ENCODE measurements at places on chromosomes 11 and 22.
A peak's percentile ranks its signal among the peaks of the same experiment; 100 is the strongest.

DNA sequence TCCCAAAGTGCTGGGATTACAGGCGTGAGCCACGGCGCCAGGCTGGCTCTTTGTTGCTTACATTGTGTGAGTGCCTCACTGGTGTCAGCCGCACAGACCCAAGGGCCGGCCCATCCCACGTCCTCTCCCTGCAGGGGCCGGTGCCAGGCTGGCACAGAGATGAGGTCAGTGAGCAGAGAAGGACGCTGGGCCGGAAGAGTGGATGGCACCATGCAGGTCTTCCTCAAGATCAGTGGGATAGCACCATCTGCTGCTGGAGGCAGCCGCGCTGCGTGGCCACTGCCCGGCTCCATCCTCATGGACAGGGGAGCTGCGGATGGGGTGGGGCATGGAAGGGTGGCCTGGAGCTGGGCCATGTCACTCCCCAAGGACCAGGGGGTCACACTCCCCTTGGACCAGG lies 22.0 kb upstream of the FGF4 start:
- DNase-seq = no peak

- DNase-seq = no peak
These were observed 33.2 kb upstream of the LMO1 start for GRCh38 chr11:8296872-8297271.

DNA sequence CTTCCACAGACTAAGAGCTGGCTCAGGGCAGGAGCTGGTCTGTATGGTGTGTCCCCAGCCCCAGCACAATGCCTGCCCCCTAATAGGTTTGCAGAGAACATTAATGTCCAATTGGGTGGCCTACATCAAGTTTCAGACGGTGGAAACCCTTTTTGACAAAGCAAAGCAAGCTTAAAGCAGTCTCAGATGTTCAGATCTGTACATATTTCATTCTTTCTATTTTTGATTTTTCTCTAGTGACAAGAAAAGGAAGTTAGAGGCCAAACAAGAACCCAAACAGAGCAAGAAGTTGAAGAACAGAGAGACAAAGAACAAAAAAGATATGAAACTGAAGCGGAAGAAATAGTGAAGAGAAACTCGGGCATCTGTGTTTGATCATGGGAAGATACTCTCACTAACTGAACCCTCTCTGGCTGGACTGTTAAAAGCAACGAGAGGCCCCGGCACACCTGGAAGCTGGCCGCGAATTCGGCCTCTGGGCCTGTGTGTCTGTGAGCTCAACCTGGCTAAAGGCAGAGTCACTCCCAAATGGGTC lies 40.5 kb downstream of the NAT10 start:
- no peak for DNase-seq

DNA sequence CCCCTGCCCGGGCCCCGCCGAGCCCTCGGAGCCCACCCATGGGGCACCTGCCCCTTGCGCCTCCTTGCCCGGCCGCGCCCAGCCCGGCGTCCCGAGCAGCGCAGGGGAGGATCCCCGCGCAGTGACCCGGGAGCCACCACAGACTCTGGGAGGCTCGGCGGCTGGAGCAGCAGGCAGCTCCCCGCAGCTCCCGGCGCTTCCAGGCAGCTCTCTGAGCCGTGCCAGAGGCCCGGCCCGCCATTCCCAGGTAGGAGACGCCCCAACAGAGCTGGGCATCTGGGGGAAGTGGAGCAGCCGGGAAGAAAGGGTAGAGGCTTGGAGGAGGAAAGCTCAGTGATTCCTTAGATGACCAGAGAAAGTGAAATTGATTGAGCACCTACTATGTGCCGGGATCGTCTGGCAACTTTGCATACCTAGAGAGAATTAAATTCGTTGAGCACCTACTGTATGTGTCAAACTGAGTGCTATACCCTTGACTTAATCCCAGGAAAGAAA lies 670 bp downstream of the RASD2 start:
- DNase-seq = peak; percentile 55

GRCh38 chr11:67306769-67307544 lies 3.6 kb downstream of the SSH3 start:
- no peak for DNase-seq

GRCh38 chr11:83702796-83703195 lies 416.6 kb upstream of the CCDC90B start:
- no peak for DNase-seq

DNA sequence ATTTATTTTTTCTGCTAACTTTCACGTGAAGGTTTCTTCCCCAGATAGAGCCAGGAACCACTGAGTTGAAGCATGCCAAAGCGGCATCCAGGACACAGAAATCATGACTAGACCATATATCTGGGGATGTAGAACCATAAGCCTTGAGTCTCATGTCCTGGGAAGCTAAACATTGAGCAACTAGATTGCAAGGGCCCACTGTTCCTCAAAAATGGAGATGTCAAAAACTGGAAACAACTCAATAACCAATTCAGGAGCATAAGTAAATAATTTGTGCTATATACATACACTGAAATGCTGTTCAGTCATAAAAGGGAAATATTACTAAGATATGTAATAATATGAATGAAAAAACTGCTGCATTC lies 29.0 kb upstream of the CARD16 start:
- DNase-seq = no peak

GRCh38 chr11:111836721-111837120 lies 34.7 kb downstream of the ALG9 start:
- DNase-seq = no peak

DNA sequence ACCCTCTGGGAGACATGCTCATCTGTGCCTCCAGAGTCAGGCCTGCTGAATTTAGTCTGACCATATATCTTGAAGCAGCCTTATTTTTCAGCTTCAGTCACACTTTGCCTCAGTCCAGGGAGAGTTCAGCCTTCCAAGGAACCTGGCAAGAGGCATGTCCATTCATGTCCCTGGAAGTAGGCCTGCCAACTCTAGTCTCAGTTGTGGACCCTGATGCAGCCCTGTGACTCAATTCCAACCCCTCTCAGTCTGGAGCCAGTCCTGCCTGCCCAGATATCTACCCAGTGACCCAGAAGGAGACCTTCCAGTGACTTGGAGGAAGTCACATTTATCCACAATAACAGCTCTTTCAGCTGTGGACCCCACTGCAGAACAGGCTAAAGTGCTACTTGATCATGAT lies 566.6 kb downstream of the TMEM135 start:
- no peak for DNase-seq

DNA sequence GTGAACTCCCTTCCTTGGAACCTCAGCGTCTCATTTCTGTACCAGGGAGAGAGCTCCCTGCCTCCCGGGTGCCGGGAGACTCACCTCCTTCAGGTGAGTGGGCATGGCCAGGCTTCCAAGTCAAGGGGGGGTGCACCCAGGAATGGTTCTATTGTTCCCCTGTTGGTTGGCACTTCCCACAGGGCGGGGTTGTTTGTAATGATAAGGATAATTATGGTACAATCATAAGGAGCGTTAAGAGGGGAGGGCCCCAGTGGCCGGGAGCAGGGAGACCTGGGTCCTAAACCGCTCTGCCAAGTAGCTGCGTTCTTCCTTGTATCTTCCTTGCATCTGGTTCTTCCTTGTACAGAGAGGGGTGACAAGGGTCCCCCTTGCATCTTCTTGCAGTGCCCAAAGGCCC lies 79.1 kb downstream of the LRRC32 start:
- DNase-seq = no peak

GRCh38 chr11:82978422-82979099 lies 77.0 kb downstream of the DDIAS start:
- DNase-seq = peak; percentile 49

GRCh38 chr22:50420581-50420980 lies 54.3 kb downstream of the SBF1 start:
- DNase-seq = no peak

DNA sequence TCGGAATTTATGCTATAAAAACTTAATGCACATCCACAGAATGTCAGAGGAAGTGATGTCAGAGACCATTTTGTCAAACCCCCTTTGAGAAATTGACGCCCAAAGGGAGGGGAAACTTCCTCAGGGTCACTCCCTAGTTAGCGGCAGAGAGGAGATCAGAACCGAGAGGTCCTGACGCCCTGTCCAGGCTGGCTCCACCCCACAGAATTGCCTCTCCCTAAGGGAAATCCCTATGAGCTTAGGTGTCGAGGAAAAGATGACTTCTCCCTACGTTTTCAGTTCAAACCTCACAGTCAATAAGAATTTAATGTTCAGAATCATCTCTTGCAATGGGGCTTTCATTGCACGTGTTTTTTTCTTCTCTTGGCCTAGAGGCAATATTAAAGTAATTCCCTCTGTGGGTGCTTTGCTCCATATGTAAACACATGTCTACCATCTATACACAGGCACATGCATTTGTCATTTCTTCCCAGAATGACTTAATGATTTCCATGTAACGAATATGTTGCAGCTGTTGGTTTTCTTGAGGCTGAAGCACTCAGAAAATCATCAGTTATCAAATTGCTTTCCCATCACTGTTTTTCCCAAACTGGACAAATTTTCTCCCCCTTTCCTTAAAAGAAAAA lies 148.7 kb upstream of the TIMP3 start:
- no peak for DNase-seq

DNA sequence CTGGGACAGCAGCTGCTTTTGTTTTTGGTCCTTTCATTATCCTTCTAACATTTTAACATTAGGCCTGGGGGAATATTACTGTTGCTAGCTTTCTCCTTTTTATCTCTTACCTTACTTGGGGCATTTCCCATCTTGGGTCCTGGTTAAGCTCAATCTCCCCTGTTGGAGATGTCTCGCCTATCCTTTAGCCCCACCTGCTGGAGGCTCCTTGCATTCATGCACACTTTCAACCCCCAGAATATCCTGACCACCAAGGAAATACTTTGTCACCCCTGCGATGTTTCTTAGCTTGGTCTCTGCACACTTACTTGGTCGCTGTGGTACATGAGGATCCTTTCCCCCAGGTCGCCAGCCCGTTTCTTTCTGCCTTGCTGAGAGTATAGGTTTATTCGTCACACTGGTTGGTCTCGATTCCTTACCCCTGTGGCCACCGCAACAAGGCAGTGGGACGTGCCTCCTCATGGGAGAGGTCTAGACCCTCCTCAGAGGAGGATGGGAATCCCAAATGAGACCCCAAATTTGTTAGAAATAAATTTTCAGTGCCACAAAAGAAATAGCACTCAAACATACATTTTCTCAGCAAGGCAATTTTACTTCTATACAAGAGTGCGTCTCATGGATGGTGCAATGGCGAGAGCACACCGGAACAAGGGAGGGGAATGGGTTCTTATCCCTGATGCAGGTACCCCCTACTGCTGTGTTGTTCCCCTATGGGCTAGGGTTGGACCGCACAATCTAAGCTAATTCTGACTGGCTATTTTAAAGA lies 5.4 kb upstream of the TXN2 start:
- peak; percentile 39 for DNase-seq

DNA sequence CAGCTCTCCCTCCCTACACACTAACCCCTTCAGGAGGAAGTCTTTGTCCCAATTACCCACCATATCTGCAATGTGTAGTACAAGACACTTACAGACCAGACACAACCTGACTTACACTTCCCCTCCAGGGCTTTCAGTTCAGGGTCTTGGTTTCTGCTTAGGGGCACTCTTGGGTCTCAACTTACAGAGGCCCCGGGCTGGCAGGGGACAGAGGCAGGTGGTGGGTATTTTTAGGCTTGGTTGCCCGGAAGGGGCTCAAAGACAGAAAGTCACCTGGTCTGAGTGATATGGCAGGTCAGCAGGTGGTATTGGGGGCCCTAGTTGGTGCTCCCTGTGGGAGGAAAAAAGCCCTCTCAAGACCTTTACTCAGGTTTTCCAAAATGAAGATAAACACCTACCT lies 3.4 kb upstream of the TMEM184B start:
- DNase-seq = no peak

DNA sequence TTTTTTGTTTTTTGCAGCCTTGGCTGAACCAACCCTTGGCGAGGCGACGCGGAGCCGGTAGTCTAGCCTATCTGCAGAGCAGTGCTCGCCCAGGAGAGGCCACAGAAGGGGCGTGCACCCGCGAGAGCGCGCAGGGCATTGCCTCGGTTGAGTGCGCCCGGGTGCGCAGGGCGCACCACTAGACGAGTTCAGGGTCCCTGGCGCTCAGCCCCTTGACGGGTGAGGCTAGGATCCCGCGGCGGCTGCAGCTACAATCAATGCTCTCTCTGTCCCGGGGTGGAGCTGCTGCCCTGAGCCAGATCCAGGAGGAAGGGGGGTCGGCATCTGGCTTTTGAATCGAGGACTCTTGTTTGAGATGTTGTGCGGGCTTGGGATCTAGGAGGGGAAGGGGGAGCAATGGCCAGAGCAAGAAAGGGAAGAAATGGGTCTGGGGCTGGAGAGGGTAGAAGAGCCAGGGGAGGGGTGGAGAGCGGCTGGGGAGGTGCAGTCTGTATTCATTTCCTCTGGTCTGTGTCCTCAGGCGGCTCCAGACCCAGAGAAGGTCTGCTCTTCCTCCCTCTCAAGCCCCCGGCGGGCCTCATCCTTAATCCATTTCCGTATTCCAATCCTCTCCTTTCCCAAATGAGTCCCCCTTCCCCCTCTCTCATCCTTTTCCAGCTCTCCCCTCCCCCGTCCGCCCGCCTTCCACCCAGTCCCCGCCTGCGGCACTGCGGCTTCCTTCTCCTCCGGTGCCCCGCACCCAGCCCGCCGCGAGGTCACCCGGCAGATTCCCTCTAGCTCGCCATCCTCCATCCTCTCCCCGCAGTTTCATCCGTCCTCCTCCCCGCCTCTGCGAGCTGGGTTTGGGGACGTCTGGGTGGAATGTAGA lies 797 bp downstream of the THY1 start:
- DNase-seq = peak; percentile 61

GRCh38 chr22:28608546-28608945 lies 71.1 kb downstream of the TTC28 start:
- no peak for DNase-seq

DNA sequence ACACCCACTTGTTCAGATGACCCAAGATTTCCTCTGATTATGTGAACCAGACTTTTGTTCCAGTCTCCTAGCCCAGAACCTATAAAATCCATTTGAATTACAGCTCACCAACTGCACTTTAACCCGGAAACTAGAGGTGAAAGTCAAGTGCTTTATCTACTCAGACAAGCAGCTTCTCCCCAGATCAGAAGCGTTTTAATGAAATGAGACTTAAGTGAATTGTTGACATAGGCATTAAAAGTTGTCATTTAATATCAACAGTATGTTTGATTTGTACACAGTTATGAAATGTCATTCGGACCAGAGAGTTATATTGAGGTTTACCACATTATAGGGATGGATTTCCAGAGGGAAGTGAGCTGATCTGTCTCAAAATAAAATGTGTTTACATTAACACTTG lies 52.0 kb downstream of the CADM1 start:
- DNase-seq = no peak

GRCh38 chr11:8649361-8649760 lies 33.1 kb downstream of the TRIM66 start:
- peak; percentile 79 for DNase-seq

- DNase-seq = no peak
These were observed 131.2 kb downstream of the OSBP2 start for GRCh38 chr22:30825711-30826505.
